ENCODE measurements at places on chromosomes 11 and 22. TPM values are rescaled to one million over a fixed set of nuclear protein-coding genes. Genes with fewer than 3 reads are reported as not detected.

TSPAN32 gene
- 0.25 TPM for total RNA-seq

RHOD gene
- total RNA-seq, result 0.49 TPM

SERPING1 gene
- 11.3 TPM for total RNA-seq

XKR3 gene
- not detected for total RNA-seq

TIMM10 gene
- 27.0 TPM for total RNA-seq

C11orf16 gene
- 0.25 TPM for total RNA-seq

OR8D4 gene
- total RNA-seq, result 0.25 TPM

MPZL2 gene
- total RNA-seq, result 3.0 TPM

PRR33 gene
- not detected for total RNA-seq

OR6A2 gene
- 0.49 TPM for total RNA-seq

OR2D2 gene
- 0.25 TPM for total RNA-seq

GLB1L3 gene
- 0.49 TPM for total RNA-seq

MRGPRE gene
- not detected for total RNA-seq

TMEM80 gene
- 7.4 TPM for total RNA-seq

RASSF7 gene
- total RNA-seq, result 3.4 TPM

DDI1 gene
- not detected for total RNA-seq

ARFGAP3 gene
- total RNA-seq, result 50.9 TPM

RIBC2 gene
- total RNA-seq, result 0.25 TPM

CHST1 gene
- 12.5 TPM for total RNA-seq

ACRV1 gene
- total RNA-seq, result 0.25 TPM

EXPH5 gene
- total RNA-seq, result 0.49 TPM

ACCS gene
- 3.7 TPM for total RNA-seq

PATE4 gene
- total RNA-seq, result not detected

CASP4 gene
- total RNA-seq, result 2.0 TPM

PLAAT5 gene
- total RNA-seq, result 1.5 TPM

PLEKHB1 gene
- total RNA-seq, result 14.3 TPM

CASP1 gene
- 1.5 TPM for total RNA-seq

MRGPRX4 gene
- total RNA-seq, result not detected

BDNF gene
- total RNA-seq, result 5.2 TPM

EFEMP2 gene
- 8.4 TPM for total RNA-seq

ART5 gene
- not detected for total RNA-seq

APOA1 gene
- 0.49 TPM for total RNA-seq

SYT12 gene
- 0.98 TPM for total RNA-seq

LARGE1 gene
- 31.2 TPM for total RNA-seq

NKAPD1 gene
- 28.8 TPM for total RNA-seq

OVOL1 gene
- under 0.01 TPM for total RNA-seq

DENND6B gene
- 17.2 TPM for total RNA-seq

HINFP gene
- 20.2 TPM for total RNA-seq

GSTT2 gene
- total RNA-seq, result not detected

SPTBN2 gene
- total RNA-seq, result 155 TPM

PGA3 gene
- 0.49 TPM for total RNA-seq

NADSYN1 gene
- total RNA-seq, result 18.7 TPM

DGCR6 gene
- total RNA-seq, result 6.4 TPM

MMP10 gene
- not detected for total RNA-seq

TMEM132A gene
- total RNA-seq, result 105 TPM

UPK3A gene
- total RNA-seq, result not detected

VPS11 gene
- 20.2 TPM for total RNA-seq

ENDOD1 gene
- 17.9 TPM for total RNA-seq

Measured in temporal lobe (tissue), 4 donors.